Tibial nerve (tissue), 4 donors: ENCODE measurements at places on chromosomes 4 and X. TPM values are rescaled to one million over a fixed set of nuclear protein-coding genes. Genes with fewer than 3 reads are reported as not detected.

Gene ABLIM2
- total RNA-seq, result 125 TPM

Gene PTCHD1
- under 0.01 TPM for total RNA-seq

Gene TEX13B
- not detected for total RNA-seq

Gene CXCL3
- total RNA-seq, result not detected

Gene DHRSX
- total RNA-seq, result 20.3 TPM

Gene PNMA3
- total RNA-seq, result 0.21 TPM

Gene PPEF1
- not detected for total RNA-seq

Gene HPSE
- total RNA-seq, result 3.0 TPM

Gene ATP8A1
- 79.7 TPM for total RNA-seq

Gene NLRP2B
- 0.22 TPM for total RNA-seq

Gene CLDN34
- total RNA-seq, result not detected

Gene IL21
- total RNA-seq, result not detected

Gene VSIG1
- not detected for total RNA-seq

Gene DOK7
- not detected for total RNA-seq

Gene TAF7L
- total RNA-seq, result not detected

Gene SYTL5
- total RNA-seq, result 0.21 TPM

Gene PLAC8
- total RNA-seq, result 5.7 TPM

Gene CSN1S1
- total RNA-seq, result not detected

Gene HDAC8
- total RNA-seq, result 30.0 TPM

Gene BBS12
- 5.9 TPM for total RNA-seq

Gene GBA3
- not detected for total RNA-seq

Gene HSFX3
- not detected for total RNA-seq

Gene AMER1
- total RNA-seq, result 7.1 TPM

Gene AP1S2
- total RNA-seq, result 127 TPM

Gene AGA
- 8.4 TPM for total RNA-seq

Gene USP17L24
- total RNA-seq, result not detected

Gene PHF8
- total RNA-seq, result 63.1 TPM

Gene UGT2B17
- not detected for total RNA-seq

Gene LUZP4
- not detected for total RNA-seq

Gene VBP1
- 23.9 TPM for total RNA-seq

Gene XAGE2
- not detected for total RNA-seq

Gene PCDH19
- total RNA-seq, result 5.7 TPM

Gene MOB1B
- total RNA-seq, result 20.1 TPM

Gene KIT
- total RNA-seq, result 7.5 TPM

Gene CACNA1F
- 0.22 TPM for total RNA-seq
